ENCODE measurements at places on chromosomes 2 and 18.

DNA sequence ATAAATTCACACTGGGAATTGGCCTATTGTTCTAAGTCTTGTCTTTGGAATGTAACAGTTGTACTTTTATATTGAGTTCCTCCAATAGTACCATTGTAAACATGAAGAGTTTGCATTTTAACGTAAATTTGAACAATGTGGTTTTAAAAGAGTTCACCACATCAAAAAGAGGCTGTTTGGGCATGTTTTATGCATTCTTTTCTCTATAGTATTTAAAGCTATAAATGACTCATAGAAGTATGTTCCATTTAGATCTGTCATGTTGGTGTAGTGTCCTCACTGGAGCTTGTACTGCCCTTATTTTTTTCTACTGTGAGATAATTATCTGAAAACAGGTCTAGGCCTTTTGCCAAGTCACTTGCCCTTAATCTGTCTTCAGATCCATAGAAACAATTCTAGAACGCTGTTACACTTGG, 141.9 kb downstream of the RHBDD1 start:
- DNase-seq: no peak

GRCh38 chr2:15844211-15844801, 96.0 kb upstream of the MYCN start:
- DNase-seq: no peak

- no peak for DNase-seq
Measured at GRCh38 chr18:22210311-22210754, 40.9 kb downstream of the GATA6 start.

DNA sequence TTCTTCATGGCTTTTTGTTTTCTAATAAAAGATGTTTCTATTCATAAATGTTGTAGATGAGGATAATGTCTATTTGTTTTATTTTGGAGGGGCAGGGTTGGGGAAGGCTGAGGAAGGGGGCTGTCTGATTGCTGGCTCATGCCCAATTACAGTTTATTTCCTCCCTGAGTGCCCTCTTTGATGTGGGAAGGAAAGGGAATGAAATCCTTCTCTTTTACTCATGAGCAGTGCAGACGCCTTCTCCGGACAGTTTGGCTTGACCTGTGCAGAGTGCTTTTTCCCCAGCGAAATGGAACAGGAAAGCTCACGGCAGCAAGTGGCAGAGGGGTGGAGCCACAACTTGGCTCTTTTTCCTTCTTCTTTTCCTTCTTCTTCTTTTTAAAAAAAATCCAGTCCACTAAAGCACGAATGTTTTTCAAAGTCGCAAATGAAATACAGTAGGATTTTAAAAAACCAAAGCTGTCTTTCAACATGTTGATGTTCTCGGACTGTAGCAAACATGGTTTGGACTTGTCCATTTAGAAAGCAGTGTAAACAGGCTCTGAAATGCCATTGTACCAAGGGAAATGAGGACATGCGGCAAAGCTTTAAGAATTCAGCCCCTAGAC, 34.5 kb downstream of the RAB31 start:
- DNase-seq: no peak

GRCh38 chr2:7392076-7392787, 475.0 kb downstream of the RNF144A start:
- peak; percentile 46 for DNase-seq

DNA sequence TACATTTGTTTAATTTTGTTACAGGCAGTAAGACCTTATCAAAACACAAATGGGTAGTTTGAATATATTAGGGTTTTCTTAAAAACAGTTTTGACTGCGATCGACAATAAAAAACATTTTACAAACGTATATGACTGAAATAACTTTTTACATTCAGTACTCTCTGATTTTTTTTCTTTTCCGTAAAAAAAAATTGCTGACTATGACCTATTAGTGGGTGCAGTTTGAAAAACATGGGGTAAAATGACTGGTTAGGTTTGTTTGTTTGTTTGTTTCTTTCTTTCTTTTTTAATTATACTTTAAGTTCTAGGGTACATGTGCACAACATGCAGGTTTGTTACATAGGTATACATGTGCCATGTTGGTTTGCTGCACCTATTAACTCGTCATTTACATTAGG, 36.9 kb downstream of the EPC2 start:
- no peak for DNase-seq
